Esophagus squamous epithelium (tissue), 5 donors: ENCODE measurements at places on chromosomes 4 and X.

DNA sequence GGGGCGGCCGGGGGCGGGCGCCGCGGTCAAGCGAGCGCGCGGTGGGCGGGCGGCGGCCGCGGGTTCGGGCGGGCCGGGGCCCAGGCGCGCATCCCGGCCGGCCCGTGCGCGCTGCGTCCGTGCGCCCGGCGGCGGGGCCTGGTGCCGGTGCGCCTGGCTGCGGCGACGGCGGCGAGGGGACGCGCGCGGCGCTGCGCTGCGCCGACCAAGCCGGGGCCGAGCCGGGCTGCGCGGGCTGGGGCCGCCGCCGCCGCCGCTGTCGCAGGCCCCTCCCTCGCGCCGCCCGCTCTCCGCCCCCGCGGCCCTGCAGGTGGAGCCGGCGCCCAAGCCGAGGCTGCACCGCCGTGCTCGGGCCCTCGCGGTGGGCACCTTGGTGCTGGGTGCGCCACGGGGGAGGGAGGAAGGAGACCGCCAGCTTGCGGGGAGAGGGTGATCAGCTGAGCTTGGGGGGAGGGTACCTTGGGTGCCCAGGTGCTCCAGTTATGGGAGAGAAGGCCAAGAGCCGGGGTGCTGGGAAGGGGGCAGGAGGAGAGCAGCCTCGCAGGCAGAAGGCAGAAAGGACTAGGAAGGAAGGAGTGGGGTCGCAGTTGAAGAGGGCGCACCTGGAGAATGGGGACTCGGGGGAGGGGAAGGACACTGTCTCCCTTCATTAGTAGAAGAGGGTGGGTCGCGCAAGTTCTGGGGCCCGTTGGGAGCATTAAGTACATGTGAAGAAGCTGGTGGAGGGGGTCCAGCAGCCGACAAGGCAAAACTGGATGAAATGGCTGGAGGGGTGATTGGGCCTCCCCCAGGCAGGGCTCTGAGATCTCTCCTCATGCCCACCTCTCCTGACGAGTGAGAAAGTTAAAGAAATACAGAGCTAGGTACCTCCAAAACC, at the start of gene PPP2R2C:
PPP2R2C (minus strand) TSS at position 228 of the 877 bp plus-strand sequence. CDS start 385 bp downstream, outside the sequence.
- DNase-seq = no peak

- no peak for DNase-seq
Measured at GRCh38 chr4:31461421-31461820, 741.3 kb downstream of the PCDH7 start.

- no peak for DNase-seq
Measured at GRCh38 chrX:40470830-40471429, 109.8 kb upstream of the ATP6AP2 start.

- DNase-seq = no peak
Measured at GRCh38 chr4:56727150-56727549, 46.1 kb upstream of the HOPX start.

DNA sequence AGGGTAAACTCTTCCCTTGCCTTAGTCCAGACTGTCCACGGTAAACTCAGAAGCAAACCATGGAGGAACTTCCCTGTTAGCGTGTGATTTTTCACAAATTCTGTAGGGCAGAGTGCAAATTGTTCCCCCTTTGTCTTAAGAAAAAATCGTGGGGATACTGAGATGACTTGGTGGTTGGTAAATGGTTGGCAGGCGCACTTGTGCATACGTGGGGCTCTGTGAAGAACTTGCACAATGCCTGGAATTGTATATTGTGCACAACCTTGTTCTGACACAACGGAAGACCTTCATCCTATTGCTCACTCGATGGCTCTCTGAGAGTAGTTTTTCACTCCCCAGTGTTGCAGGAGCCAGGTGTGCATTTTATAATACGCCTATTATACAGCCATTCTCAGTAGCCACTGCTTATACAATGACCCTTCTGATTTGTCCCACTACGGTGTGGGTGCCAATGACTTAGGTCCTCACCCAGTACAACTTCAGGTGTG, 150.0 kb downstream of the SPRY1 start:
- no peak for DNase-seq

- DNase-seq = no peak
Measured at GRCh38 chrX:7711167-7711566, 131.8 kb upstream of the VCX start.

DNA sequence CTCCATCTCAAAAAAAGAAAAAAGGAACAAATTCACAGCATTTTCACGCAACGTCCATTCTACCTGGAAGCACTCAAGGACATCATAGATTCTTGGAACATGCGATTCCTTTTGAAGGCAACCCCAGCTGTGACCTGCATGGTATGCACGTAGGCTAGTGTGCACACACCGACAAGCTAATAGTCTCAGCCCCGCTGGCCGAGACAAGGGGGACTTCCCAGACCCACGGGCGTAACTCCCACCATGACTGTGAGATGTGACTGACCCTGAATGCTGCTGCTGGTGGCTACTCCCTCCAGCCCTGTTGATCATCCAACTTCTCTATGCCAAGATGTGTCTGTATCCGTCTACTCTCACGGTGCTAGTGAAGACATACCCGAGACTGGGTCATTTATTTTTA, 78.3 kb downstream of the CRLF2 start:
- DNase-seq = no peak

DNA sequence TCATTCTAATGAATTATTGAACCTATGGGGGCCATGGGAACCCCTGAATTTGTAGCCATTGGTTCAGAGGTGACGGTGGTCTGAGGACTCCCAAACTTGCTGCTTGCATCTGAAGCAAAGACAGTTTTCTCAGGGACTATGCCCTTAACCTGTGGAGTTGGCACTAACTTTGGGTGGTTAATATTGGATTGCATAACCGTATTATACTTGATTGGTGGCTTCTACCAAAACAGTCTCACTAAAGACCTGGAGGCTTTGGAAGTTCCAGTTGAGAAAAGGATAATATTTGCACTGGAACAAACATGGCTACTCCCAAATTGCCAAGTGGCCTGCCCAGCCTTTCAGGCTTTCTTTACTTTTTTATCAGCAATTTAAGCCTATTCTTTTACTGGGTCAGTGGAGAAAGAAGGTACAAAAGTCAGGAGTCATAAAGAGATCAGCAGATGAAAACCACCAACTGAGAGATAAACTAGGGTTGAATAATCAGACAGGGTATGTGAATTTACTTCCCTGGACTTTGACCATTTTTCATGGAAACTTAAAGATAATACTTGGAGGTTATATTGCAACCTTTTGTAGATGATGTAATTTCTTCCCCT, 7.9 kb upstream of the KLHL8 start:
- DNase-seq = no peak

- no peak for DNase-seq
Measured at GRCh38 chr4:6199422-6199921, 877 bp downstream of the JAKMIP1 start.

GRCh38 chr4:163108614-163109013, 58.1 kb downstream of the NAF1 start:
- no peak for DNase-seq

DNA sequence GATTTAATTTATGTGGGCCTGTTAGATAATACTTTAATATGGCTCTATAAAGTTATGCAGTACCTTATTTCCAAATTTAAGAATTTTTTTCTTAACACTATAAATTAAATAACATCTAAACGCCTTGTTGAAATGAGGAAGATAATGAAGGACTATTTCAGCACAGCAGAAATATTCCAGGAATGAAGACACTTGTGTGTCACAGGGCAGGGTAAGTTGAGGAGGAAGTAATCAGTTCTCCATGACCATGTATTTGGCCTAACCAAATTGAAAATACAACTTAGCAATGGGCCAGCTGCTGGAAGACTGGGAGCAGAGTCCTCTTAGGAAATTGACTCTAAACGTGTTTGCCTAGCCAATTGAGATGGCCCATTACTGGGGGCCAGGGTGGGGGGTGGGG, 16.9 kb downstream of the CXCL3 start:
- no peak for DNase-seq

GRCh38 chr4:74549936-74550335, 105.0 kb downstream of the AREG start:
- no peak for DNase-seq

GRCh38 chr4:151661873-151662272, 98.9 kb downstream of the GATB start:
- DNase-seq = no peak

- no peak for DNase-seq
Measured at GRCh38 chr4:8938623-8939022, 67.0 kb upstream of the HMX1 start.
